ENCODE measurements at places on chromosomes 12 and 14.

GRCh38 chr14:70987041-70987440, 79.8 kb downstream of the PCNX1 start:
- no peak for DNase-seq

GRCh38 chr12:105064564-105065178, 19.6 kb downstream of the ALDH1L2 start:
- DNase-seq: no peak

DNA sequence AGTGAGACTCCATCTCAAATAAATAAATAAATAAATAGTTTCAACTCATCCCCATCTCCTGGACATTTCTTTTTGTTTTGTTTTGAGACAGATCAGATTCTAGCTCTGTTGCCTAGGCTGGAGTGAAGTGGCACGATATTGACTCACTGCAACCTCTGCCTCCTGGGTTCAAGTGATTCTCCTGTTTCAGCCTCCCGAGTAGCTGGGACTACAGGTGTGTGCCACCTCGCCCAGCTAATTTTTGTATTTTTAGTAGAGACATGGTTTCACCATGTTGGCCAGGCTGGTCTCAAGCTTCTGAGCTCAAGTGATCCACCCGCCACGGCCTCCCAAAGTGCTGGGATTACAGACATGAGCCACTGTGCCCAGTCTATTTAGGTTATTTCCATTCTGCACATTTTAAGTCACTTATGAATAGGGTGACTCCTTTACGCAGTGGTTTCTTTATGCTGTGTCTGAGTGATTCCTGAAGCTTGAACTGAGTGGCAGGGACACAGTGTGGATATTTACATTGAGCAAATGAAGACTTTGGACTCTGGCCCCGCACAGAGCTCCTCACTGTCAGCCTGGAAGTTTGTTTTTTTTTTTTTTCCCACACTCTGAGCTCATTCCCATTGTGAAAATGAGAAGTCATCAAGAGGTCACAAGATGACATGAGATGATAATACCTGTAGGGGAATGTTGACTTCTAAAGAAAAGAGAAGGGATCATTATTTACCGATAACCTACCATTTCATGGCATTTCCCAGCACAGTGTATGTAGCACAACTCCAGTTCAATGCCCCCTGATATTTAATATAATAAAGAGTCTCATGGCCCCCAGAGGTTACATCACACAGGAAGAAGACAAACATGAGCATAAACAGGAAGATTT, 72.6 kb downstream of the TBX3 start:
- DNase-seq: no peak

DNA sequence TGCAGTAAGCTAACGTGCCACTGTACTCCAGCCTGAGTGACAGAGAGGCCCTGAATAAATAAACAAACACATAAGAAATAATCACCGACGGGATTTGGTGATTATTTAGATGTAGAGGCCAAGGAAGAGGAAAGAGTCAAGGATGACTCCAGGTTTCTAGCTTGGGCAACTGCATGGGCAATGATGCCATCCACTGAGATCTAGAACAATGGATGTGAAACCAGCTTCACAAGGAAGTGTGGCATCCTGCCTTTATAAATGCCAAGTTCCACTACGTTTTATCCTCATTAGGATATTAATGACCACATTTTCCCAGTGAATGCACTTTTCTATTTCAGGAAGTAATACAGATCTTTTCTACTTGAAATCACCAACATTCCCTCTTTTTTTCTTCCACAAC, 10.9 kb upstream of the PTGER2 start:
- DNase-seq: peak; percentile 25

DNA sequence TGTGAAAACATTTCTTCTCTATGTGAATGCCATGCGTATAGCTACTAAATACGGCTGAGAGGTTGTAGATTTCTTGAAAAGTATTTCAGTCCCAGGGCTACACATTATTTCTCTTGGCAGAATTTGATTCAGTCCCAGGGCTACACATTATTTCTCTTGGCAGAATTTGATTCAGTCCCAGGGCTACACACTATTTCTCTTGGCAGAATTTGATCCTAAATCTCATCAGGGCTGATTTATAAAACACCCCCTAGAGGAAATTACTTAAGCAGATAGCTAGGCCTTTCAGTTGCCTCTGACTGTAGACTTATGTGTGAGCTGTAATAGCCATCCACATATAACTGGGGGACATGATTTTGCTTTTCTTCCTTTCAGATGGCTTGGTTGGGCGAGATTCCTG, 50.4 kb downstream of the AK7 start:
- DNase-seq: no peak

DNA sequence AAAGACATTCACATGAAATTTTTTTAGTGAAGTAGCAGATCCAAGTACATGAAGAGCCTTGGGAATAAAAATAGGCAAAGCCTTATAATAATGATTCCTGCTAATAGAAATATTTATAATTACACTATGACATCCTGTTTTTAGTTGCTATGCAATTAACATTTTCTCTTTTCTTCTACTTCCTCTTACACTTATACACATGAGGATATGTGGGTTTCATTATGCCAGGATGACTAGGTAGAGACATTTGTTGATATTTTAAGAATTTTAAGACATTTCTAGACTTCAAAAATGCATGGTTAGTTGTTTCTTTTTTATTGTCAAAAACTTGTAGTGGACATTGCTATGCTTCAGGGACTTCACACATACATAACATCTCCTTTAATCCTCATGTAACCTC, 326.8 kb downstream of the SYT1 start:
- DNase-seq: no peak

DNA sequence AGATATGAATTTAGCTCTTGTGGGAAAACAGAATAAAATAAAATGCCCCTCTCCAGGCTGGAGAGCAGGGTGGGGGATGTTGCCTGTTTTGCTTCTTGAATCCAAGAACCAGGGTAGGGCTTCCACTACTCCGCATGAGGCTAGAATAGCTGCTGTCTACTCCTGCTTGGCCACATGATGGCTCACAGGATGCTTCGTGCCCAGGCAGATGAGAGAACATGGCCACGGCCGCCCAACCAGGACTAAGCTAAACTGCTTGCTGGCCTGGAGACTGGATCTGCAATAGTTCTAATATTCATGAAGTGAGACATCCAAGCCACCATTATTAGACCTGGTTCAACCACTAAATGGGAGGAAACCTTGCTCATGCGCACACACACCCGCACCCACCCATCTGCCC, 122.2 kb upstream of the METAP2 start:
- no peak for DNase-seq

DNA sequence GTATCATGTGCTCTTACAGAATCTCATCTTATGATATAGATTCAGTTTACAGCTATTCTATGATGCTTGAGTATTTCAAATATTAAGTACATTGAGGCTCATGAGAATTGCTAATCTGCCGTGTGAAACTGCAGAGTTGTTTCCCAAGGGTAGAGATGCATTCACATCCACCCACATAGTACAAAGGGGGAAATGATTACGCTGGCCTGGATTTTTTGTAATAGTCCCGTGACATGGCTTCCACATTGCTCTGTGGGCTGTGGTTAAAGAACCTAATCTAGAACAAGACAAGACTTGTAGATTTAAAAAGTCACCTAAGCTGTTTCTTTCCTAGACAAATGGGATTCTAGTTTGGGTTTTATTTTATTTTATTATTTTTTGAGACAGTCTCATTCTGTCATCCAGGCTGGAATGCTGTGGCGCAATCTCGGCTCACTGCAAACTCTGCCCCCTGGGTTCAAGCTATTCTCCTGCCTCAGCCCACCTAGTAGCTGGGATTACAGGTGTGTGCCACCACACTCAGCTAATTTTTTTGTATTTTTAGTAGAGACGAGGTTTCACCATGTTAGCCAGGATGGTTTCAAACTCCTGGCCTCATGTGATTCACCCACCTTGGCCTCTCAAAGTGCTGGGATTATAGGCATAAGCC, 13.0 kb upstream of the RIOX1 start:
- DNase-seq: peak; percentile 98

GRCh38 chr12:2804393-2805142, 7.9 kb upstream of the ITFG2 start:
- DNase-seq: no peak

DNA sequence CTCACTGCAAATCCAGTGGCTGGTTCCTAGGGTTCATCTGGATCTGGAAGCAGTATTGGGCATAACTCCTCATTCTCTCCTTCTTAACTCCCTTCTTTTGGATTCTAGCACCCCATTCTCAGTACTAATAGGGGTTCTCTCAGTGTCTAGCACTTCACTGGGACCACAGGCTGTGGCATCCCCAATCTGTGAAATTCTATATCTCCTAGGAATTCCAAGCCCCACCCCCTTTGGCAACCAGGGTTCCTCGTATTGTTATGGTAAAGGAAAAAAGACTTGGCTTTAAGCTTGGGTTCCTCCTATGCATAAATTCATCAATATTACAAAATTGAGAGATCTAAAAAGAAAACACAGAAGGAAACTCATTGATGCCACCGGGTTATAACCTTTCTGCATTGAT, 45.0 kb upstream of the FBXO21 start:
- no peak for DNase-seq

GRCh38 chr14:58740379-58740935, 102.7 kb downstream of the DACT1 start:
- no peak for DNase-seq

- DNase-seq: no peak
Measured at GRCh38 chr12:131542351-131542750, 168.5 kb upstream of the SFSWAP start.

- DNase-seq: no peak
Measured at GRCh38 chr12:113075137-113075683, 18.7 kb downstream of the DTX1 start.

DNA sequence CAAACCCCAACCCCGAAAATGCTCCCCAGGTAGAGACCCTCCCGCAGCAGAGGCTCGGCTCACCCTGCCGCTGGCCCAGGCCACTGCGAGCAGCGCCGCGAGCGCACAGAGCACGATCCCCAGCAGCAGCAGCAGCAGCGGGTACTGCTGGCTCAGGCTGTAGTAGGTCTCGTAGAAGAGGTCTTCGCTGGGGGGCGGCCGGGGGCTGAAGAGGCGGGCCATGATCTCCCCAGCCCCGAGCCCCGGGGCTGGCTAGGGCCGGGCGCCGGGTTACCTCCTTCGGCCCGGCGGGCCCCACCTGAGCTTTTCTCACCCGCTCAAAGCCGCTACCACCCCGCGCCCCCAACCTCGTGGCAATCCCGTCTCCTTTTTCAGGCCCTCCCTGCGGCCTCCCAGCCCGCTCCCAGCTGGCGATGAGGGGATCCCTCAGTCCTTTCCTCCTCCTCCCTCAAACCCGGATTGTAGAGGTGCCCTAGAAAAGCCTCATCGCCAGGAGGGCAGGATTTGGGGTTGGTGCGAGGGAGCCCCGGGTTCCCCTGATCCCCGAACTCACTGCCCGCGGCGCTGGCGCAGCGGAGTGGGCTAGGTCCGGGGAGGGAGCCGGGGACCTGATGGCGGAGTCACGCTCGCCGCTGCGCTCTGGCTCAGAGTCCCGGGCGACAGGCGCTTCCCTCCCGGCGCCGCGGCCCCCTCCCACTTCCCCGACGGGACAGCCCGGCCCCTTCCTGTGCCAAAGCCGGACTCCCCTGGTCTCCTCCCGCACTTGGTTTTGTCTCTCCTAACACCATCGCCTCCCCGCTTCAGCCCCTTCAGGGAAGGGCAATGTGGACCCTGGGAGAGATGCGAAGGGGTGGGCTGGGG, at the start of gene ADCY4:
Gene ADCY4 (minus strand): TSS at position 641 of the 861 bp plus-strand sequence. CDS start 419 bp downstream, at position 222.
- DNase-seq: no peak

Measured in inflammatory macrophage (primary cell).